Amniotic stem cell (primary cell): ENCODE measurements at places on chromosomes 1 and 21.

DNA sequence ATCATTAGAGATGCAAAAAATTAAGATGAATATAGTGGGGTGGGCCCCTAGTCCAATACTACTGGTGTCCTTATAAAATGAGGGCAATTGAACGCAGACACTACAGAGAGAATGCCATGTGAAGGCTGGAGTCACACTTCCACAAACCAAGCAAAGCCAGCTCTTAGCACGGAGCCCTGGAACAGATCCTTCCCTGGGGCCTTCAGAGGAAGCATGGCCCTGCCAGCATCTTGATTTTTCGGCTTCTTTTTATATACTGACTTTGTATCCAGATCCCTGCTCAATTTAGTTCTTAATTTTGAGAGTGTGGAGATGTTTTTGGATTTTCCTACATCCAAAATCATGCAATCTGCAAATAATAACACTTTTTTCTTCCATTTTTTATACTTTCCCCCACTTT, 10.2 kb upstream of the KIAA1614 start:
- no peak for DNase-seq

DNA sequence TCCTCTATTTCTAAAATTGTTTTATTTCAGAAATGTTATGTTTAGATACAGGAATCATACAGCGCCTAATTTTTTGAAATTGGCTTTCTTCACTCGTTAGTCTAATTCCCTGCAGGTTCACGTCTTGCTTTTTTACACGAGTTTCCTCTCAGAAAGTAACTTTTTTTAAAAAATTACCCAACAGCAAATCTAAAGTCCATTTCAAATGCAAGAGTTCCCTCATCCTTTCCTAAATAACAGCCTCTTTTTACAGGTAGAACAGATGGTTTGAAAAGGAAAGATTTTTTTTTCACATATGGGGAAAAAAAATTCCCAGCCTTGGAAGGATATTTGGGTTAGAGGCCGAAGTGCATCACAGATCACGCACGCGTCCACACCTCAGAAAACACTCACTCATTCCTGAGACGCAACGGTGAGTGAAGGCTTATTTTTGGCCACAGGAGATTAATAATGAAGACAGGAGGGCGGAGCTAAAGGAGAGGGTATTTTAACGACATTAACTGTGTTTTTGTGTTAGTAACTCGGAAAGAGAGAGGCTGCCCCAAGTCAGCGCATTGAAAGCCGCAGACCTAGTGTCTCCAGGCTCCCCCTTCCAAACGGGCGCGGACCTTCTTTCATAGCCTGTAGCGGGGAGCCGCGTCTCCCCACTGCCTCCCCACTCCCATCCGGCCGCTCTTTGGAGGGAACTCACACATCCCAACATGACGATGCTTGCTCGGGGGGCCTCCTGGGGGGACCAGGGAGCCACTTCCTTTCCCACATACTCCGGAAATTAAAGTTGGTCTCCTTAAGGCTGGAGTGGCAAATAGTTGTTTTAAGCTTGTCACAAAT, 969 bp upstream of the RIPK4 start:
- no peak for DNase-seq

- no peak for DNase-seq
Observed at GRCh38 chr1:91059157-91059556, 37.3 kb upstream of the ZNF644 start.

- DNase-seq = no peak
Observed at GRCh38 chr1:204830747-204831146, 39.9 kb upstream of the NFASC start.

DNA sequence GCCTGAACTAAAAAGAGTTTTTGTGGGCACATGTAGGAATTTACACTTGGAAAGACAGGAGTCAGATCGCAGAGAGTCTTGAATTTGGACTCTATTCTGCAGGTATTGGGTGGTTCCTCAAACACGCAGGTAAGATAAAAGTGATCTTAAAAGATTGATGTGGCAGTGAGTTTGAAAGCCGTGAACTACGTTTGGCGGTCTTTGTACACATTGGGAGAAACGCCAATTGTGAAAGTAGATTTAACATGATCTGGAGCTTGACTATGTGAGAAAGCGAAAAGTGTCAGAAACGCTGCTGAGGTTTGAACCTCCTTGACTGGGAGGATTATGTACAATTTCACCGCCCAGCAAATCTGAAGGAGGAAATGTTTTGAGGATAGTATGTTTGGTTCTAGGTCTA, 1.5 kb upstream of the PPP2R5A start:
- DNase-seq = no peak

GRCh38 chr1:205595861-205596260, 36.0 kb downstream of the ELK4 start:
- no peak for DNase-seq
